T-cell (primary cell): ENCODE measurements at places on chromosomes 12 and 14. TPM values are rescaled to one million over a fixed set of nuclear protein-coding genes. Genes with fewer than 3 reads are reported as not detected.

Gene RILPL1
- total RNA-seq: 2.8 TPM

Gene ACOT6
- not detected for total RNA-seq

DNA sequence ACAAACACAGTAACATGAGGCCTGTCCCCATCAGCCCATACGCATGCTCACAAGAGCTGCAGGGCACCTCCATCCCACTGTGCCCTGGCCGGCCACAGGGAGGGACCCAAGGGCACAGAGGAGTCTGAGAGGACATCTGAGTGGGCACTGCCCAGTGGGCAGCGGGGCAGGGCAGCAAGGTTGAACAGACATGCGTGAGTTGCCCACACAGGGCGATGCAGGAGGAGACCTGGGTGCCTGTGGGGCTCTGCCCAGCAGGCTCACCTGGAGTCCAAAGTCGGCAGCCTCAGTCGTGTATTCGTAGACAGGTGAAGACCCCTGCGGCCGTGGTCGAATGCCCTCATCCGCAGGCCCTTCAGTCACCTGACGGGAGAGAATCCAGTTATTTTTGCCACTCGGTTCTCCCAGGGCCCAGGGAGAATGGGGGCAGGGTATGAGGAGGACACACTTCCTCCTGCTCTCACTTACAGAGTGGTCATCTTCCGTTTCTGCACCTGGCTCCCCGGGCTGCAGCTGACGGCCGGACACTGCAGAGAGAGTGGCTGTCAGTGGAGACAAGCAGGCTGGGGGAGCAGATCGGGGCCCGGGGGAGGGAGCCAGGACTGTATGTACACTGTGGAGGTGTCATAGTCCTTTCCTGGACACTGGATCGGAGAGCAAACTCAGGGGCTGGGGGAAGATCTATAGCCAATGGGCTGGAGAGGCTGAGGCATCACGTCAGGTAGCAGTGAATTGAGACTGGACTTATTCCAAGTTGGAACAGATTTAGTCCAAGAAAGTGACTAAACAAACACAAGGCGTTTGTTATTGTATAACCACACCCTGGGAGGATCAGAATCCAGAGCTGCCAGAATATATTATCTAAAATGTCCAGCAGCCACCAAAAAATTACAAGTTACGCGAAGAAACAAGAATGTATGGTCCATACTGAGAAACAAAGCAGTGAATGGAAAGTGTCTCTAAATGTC lies 20.7 kb downstream of the AHNAK2 start:
- no peak for DNase-seq

DNA sequence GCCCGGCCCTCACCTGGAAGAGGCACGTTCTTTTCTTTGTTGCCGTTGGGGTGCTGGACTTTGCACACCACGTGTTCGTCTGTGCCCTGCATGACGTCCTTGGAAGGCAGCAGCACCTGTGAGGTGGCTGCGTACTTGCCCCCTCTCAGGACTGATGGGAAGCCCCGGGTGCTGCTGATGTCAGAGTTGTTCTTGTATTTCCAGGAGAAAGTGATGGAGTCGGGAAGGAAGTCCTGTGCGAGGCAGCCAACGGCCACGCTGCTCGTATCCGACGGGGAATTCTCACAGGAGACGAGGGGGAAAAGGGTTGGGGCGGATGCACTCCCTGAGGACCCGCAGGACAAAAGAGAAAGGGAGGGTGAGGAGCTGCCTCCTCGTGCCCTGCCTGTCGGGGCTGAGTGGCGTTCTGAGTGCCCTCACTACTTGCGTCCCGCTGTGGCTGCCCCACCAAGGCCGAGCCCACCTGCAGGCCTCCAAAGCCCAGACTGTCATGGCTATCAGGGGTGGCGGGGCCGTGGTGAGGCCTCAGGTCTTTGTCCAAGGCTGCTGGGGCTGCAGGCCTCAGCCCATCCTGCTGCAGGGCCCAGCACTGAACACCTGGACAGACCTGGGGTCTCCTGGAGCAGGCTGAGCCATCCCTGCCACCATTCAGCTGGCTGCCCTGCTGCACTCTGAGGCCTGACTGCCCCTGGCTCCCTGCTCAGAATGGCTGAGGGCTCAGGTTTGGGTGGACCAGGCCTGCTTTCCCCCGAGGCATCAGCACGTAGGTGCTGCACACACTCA lies 329.7 kb downstream of the TMEM121 start:
- no peak for DNase-seq

GRCh38 chr12:8899830-8900229 lies 14.5 kb upstream of the PHC1 start:
- DNase-seq: no peak

DNA sequence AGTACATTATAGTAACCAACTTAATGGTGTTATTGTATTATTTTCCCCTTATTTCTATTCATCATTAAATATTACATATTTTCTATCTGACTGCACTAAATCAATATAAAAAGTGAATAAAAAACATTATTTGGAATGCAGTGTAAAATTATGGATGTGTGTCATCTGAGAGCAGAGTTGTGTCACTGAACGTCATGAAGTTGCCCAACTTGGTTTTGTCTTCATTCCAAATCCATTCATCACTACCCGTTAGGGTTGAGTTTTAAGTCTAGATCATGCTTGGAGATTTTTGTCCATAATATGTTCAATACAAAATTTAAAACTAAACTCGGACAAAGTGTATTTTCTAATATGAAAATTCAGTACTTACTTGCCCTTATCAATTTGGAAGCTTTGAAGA lies 16.1 kb downstream of the KLRF1 start:
- no peak for DNase-seq
